Smooth muscle cell of the umbilical artery (primary cell): ENCODE measurements at places on chromosomes 6 and 20. TPM values are rescaled to one million over a fixed set of nuclear protein-coding genes. Genes with fewer than 3 reads are reported as not detected.

PHACTR3 gene
- not detected in 2 replicates for total RNA-seq

MBOAT1 gene
- 0.59 and 1.6 TPM in 2 replicates for total RNA-seq

SLC35F1 gene
- total RNA-seq = not detected in 2 replicates

DEFB132 gene
- not detected in 2 replicates for total RNA-seq

SMLR1 gene
- not detected in 2 replicates for total RNA-seq

STMND1 gene
- total RNA-seq = not detected in 2 replicates

BEND6 gene
- total RNA-seq = 14.3 TPM in 2 replicates

HACE1 gene
- total RNA-seq = 20.3 and 22.3 TPM in 2 replicates

SH3BGRL2 gene
- 4.2 and 7.2 TPM in 2 replicates for total RNA-seq

DNMT3B gene
- total RNA-seq = 1.5 TPM in 2 replicates

C20orf204 gene
- 0.88 and 0.89 TPM in 2 replicates for total RNA-seq

SLC35D3 gene
- total RNA-seq = not detected in 2 replicates

BMP6 gene
- 2.1 and 69.2 TPM in 2 replicates for total RNA-seq

GJA10 gene
- not detected in 2 replicates for total RNA-seq

LINC00237 gene
- total RNA-seq = not detected in 2 replicates

LY6G5C gene
- total RNA-seq = 0.51 and 0.59 TPM in 2 replicates

RNF39 gene
- not detected in 2 replicates for total RNA-seq

FAXC gene
- 0.59 and 2.1 TPM in 2 replicates for total RNA-seq

FRS3 gene
- total RNA-seq = 1.2 and 2.4 TPM in 2 replicates

BPIFA1 gene
- not detected in 2 replicates for total RNA-seq

AIF1 gene
- not detected in 2 replicates for total RNA-seq

BNIP5 gene
- total RNA-seq = not detected in 2 replicates

ESR1 gene
- total RNA-seq = under 0.01 and 0.05 TPM in 2 replicates

BHLHE23 gene
- not detected in 2 replicates for total RNA-seq

ATP6V1G2 gene
- 2.6 and 3.3 TPM in 2 replicates for total RNA-seq

STX11 gene
- 0.59 and 1.2 TPM in 2 replicates for total RNA-seq
